GOT3 (cell line): ENCODE measurements at places on chromosomes 16 and 17.

DNA sequence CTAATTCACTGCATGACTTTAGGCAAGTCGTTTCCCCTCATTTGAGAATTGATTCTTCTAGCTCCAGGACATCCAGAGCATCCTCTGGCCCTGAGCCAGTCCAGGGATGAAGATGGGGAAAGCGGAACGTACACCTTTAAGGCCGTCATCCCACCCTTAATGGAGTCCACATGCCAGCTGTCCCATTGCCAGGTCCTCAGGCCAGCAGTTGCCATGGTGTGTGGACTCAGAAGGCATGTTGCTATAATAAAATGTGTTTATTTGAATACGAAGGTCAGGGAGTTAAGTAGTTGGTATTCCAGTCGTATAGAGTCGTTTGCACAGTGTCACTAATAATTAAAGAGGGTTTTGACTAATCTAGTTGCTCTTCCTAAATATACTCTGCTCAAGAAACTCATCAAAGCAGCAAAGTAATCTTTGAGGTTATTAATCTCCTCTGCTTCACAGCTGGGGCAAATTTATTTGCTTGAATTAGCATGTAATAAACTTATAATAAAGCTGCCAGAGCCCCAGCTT lies 30.4 kb downstream of the CCDC182 start:
- DNase-seq = no peak

- DNase-seq = no peak
Observed at GRCh38 chr16:81600275-81600674, 155.7 kb downstream of the CMIP start.

- DNase-seq = no peak
Observed at GRCh38 chr17:69593716-69594115, 179.2 kb downstream of the MAP2K6 start.

DNA sequence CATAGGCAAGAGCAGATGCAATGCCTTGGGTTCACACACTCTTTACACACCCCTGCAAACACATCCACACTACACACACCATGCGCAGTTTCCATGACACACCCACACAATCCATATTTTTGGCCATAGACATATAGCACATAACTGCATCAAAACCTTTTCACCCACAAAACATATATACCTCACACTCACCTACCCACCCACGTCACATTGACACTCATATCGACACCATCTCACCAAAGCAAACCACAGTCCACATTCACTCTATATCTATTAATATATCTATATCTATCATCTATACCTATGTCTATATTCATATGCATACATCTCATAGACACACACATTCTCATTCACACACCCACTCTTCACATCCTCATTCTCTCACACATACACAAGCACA lies 246.9 kb downstream of the SHISA9 start:
- DNase-seq = no peak

- DNase-seq = no peak
Observed at GRCh38 chr17:17682293-17682736, 1.1 kb downstream of the RAI1 start.

DNA sequence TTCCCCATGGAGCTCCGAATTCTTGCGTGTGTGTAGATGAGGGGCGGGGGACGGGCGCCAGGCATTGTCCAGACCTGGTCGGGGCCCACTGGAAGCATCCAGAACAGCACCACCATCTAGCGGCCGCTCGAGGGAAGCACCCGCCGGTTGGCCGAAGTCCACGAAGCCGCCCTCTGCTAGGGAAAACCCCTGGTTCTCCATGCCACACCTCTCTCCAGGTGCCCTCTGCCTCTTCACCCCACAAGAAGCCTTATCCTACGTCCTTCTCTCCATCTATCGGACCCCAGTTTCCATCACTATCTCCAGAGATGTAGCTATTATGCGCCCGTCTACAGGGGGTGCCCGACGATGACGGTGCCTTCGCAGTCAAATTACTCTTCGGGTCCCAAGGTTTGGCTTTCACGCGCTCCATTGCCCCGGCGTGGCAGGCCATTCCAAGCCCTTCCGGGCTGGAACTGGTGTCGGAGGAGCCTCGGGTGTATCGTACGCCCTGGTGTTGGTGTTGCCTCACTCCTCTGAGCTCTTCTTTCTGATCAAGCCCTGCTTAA lies 617 bp upstream of the SENP3 start:
- peak; percentile 67 for DNase-seq

DNA sequence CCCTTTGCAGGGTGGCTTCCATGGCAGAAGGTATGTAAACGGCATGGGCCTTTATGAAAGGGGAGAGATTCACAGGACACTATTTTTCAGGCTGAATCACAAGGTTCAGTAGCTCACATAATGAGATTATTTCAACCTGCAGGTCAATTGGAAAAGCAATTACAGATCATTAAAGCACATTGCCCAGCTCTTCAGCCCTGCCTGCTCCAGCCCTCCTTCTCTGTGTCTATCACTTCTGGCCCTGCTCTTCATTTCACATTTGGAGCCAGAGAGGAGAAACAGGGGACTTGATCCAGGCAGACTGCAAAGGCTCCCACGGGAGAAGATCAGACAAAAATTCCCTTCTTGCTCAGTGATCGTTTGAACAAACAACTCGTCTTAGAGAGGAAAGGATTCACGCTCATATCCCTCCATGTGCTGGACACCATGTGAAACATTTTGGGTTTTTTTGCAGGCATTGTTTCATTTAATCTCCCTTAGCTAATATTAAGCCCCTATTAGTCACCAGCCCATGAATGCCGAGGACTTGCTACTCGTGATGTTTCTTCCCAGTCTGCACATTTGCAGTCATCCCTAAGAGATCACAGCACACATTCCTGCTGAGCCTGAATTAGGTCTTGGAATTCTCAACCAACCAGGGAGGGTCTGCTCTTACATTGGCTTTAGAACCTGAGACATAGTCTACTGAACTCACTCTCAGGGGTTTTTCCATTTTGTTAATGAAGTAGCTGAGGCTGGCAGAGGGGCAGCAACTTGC lies 443.9 kb upstream of the CCL2 start:
- no peak for DNase-seq

- no peak for DNase-seq
Observed at GRCh38 chr17:57544401-57544800, 200.7 kb downstream of the CCDC182 start.

- no peak for DNase-seq
Observed at GRCh38 chr17:20706751-20707373, 127.3 kb downstream of the CDRT15L2 start.

DNA sequence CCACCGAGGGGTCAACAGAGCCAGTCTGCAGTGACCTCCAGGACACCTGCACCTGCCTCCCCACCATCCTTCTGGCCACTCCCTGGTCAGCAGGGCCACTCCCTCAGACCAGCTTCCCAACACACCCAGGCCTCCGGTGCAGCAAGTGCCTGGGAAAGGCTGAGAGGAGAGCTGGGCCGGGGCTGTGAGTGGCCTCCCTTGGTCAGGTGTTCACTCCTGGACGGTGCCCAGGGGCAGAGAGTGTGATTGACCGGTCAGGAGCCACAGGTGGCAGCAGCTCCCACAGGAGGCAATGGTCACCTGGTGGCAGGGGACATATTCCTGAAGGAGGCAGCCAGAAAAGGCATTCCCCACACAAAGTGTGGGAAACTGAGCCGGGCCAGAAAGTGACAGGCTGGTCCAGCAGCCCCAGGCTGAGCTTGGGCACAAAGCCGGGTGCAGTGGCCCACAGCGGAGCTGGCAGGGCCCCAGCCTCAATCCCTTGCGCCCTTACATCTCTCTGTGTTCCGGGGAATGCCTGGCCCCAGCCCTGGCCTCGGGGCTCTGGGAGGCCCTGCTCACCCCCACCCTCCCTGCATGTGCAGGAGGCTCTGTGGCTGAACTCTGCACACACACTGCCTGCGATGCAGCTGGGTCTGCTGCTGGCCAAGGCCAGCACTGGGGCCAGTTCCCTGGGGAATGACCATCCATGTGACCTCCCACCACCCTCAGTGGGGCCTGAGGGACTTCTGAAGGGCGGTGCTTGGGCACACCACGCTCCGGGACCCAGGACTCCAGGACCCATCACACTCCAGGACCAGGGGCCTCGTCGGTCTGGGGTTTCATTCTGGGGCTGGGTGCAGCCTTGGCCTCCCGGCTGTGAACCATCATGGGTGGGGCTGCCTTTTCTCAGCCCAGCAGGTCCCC lies 1.2 kb upstream of the C17orf99 start:
- no peak for DNase-seq

- no peak for DNase-seq
Observed at GRCh38 chr17:62715882-62716390, 88.5 kb downstream of the MRC2 start.

GRCh38 chr16:17691899-17692176 lies 221.1 kb upstream of the XYLT1 start:
- no peak for DNase-seq

GRCh38 chr17:78767806-78768205 lies 14.3 kb downstream of the CYTH1 start:
- no peak for DNase-seq

DNA sequence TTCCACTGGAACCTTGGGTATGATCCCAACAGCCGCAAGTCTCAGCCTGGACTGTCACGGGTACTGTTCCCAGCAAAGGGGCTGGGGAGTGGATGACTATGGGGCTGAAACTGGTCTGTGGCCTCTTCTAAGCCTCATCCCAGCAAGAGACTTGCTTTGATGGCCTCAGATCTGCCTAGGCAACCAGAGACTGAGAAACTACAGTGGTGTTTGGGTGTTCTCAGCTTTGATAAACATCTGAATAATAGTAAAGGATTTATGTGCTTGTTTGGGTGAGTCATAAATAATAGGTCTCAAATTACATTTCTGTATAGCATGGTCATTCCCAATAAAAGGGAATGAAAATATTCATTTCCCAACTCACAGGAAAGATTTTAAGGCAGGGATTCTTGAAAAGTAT lies 30.2 kb upstream of the ULK2 start:
- DNase-seq = no peak

DNA sequence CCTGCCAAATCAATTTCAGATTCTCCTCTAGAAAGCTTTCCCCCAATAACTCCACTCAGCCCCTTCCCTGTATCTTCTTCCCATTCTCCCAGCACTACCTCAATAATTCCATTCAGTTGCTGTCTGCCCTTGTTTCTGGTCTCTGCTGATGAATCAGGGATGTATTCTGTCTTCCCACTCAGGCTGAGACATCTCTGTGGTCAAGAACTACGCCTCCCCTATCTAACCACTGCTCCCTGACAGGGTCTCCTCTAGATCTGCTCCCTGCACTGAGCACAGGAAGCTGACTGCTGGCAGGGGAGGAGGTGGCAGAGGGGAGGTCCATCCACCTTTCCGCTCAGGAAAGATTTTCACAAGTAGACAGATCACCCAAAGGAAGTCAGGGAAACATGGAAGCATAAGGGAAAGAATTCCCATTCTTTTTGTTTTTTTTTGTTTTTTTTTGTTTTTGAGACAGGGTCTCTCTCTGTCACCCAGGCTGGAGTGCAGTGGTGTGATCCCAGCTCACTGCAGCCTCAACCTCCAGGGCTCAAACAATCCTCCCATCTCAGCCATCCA lies 16.9 kb upstream of the SP2 start:
- no peak for DNase-seq

DNA sequence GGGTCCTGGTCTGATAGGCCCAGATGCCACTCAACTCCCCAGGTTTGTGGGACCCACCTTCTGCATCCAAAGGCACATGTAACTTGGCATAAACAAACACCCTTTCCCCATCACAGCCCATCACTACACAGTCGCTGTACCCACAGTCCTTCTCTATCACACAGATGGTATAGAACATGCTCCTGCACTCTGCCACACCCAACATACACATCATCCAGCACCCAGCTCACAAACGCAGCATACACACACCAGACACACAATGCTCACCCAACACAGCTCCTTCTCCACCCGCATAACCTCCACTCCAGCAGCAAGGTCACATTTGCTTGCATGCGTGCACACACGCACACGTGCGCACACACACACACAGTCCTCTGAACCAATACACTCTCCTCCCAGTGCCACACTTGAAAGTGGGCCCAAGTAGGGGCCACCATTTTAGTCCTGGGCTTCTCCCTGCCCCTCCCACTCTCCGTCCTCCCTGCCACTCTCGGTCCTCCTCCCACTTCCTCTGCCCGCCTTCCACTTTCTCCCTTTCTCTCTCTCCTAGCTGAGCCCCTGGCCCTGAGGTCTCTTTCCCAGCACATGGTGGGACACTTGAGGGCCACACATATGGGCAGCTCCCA lies 8.5 kb upstream of the TMEM92 start:
- DNase-seq = no peak

DNA sequence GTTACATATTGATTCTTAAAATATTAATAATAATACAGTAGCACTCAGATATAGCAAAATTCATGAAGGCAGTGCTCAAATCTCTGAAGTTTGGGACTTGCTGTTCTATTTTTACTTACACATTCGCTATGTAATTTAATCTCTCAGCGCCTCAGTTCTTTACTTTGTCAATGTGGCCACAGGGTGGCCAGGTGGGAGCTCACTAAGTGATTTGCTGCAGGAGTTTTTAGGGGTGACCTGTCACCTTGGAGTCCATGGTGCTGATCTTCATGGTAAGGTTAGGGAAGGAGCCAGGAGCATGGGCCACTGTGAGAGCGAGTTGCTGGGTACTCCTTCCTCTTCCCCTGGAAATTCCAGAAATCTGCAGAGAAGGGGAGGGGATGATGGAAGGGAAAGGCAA lies 28.1 kb downstream of the VWA3A start:
- DNase-seq = no peak

GRCh38 chr16:82715833-82716232 lies 89.1 kb downstream of the CDH13 start:
- no peak for DNase-seq

DNA sequence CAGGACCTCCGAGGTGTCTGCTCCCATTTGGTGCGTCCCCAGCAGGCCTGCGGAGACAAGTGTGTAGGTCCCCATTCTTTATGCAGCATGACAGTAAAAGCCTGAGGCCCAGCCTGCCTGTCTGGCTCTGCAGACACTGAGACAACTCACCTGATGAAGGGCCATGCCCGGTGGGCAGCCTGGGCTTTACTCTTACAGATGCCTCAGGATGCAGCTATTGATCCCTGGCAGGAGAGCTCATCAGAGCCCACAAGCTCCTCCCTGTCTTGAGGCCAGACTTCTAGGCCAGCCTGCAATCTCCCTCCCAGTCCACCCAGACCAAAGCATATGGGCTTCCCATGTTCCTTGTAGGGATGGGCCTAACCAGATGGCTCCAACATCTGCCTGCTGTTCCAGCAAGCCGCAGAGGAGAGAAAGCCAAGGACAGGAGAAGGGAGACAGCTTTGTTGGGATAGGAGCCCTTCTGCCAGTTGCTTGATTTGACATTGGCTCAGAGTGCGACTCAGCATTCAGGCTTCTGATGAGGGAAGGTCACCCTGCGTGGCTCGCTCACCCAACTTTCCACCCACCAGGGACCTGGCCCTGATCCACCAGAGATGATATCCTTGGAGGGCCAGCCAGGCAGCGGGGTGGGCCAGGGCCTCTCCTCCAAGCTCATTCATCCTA lies 87.5 kb downstream of the SOCS1 start:
- DNase-seq = no peak

GRCh38 chr17:38730526-38731379 lies 612 bp downstream of the CISD3 start:
- no peak for DNase-seq

- no peak for DNase-seq
Observed at GRCh38 chr17:38564869-38565268, 40.9 kb downstream of the SRCIN1 start.
